ENCODE measurements at places on chromosomes 5 and 9.

DNA sequence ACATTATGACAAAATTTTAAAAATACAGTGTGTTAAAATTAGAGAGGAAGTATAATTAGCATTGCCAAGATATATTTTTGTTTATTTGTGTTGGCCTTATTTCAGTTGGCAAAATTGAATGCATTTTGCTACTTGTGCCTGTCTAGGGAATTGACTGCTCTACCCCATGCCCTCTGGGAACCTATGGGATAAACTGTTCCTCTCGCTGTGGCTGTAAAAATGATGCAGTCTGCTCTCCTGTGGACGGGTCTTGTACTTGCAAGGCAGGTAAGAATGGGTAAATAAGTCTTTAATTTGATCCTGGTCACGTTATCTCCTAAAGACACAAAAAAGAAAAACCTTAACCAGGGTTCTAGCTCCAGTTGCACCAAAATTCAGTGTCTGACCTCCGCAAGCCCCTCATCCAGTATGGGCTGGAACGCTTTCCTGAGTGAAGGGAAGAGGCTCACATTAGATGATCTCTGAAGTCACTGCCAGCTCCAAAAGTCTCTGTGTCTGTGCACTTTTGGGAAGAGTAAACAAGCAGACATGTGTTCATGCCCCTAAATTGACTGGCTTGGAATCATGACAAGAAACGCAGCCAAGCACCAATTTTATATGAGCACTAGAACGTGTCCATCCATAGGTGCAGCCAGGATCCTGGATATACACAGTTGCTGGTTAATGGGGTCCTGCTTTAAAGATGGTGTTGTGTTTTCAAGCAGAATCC lies 98.3 kb upstream of the PRRC1 start:
- DNase-seq, result no peak

GRCh38 chr5:180332861-180333260 lies 20.3 kb downstream of the GFPT2 start:
- DNase-seq, result no peak

DNA sequence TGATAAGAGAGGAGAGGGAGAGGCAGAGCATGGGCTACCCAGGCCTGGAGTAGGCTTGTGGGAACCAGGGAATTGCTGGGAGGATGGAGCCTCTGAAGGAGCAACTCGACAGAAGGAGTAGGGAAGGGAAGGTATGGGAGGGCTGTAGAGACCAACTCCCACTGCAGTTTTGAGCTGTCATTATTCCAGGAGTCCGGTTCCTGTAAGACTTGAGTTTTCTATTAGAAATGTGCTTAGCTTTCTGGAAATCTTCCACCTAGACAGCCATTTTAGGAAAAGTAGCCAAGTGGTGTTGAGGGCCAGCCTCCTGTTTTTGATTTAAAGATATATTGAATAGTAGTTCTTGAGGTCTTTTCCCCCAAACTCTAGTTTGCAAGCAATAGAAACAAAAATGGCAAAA lies 323.5 kb downstream of the LRRC70 start:
- DNase-seq, result no peak

DNA sequence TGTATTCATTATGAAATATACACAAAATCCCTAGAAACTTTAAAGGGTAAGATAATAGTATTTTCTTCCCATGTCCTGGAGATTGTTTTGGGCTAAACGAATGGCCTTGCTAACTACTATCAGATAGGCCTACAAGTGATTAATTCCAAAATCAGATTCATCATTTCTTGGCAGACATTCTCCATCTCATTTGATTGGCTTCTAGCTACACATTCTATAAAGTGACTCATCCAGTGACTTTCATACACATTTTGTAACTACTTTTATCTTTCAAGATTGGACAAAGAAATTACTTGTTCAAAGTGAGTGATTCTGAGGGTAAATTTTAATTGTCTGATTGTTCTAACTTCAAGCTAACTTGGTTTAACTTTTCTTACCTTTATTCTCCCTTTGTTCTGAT lies 93.3 kb downstream of the RAPGEF6 start:
- DNase-seq, result no peak

GRCh38 chr5:109931049-109931780 lies 241.5 kb downstream of the MAN2A1 start:
- DNase-seq, result no peak

- no peak for DNase-seq
Observed at GRCh38 chr5:179182601-179183000, 122.4 kb downstream of the ZNF354C start.
